ENCODE measurements at places on chromosomes 4 and X.
A peak's percentile ranks its signal among the peaks of the same experiment; 100 is the strongest.

- no peak for DNase-seq
Measured at GRCh38 chr4:42278709-42279324, 118.5 kb upstream of the SHISA3 start.

GRCh38 chrX:15050395-15050794, 177.2 kb downstream of the MOSPD2 start:
- DNase-seq = no peak

- DNase-seq = no peak
Measured at GRCh38 chr4:40335525-40335894, 377 bp downstream of the CHRNA9 start.

DNA sequence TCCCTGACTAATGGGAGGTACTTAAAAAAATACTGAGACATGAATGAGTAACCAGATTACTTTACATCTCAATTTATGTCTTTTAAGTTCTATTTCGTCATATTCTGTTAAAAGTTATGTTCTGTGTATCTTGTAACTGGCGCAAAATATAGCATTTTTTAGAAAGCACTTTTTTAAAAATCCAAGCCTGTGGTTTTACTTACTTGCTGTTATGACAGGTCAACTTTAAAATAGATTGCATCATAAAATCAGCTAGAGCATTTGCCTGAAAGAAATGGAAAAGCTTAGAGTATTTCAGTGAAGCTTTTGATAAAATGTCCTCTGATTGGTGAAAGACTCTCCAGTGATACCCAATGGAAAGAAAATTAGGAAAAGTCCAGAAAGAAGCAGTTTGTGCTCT, 1892.3 kb upstream of the TENM3 start:
- no peak for DNase-seq

- peak; percentile 96 for DNase-seq
Measured at GRCh38 chr4:39697740-39698423, at the start of gene UBE2K. Gene UBE2K, plus strand, starts transcription at chr4:39698136. Its CDS starts 192 bp downstream, at chr4:39698328.

GRCh38 chr4:173317004-173317403, 17.2 kb downstream of the HMGB2 start:
- DNase-seq = no peak

GRCh38 chr4:150250998-150251651, 172.9 kb downstream of the DCLK2 start:
- DNase-seq = no peak

GRCh38 chr4:85496126-85496849, 21.3 kb downstream of the ARHGAP24 start:
- peak; percentile 55 for DNase-seq

GRCh38 chrX:30153881-30154260, 61.5 kb upstream of the MAGEB2 start:
- DNase-seq = peak; percentile 11

DNA sequence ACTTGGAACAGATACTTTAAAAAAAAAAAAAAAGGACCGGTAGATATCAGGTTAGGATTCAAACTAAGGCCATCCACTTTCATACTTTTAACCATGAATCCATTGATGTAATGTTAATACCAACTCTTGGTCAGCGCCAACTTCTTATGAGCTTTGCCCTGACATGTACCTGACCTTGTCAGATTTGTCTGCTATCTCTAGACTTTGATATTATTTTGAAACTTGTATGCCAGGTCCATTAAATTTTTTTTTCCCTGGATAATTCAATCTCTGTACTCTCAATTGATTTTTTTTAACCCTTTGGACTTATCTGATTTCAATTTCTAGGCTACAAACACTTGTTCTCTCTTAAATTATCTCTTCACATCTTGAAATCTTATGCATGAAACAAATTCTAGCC, 27.2 kb upstream of the UGT2B7 start:
- DNase-seq = no peak

- no peak for DNase-seq
Measured at GRCh38 chr4:17552427-17552826, 24.6 kb upstream of the LAP3 start.

DNA sequence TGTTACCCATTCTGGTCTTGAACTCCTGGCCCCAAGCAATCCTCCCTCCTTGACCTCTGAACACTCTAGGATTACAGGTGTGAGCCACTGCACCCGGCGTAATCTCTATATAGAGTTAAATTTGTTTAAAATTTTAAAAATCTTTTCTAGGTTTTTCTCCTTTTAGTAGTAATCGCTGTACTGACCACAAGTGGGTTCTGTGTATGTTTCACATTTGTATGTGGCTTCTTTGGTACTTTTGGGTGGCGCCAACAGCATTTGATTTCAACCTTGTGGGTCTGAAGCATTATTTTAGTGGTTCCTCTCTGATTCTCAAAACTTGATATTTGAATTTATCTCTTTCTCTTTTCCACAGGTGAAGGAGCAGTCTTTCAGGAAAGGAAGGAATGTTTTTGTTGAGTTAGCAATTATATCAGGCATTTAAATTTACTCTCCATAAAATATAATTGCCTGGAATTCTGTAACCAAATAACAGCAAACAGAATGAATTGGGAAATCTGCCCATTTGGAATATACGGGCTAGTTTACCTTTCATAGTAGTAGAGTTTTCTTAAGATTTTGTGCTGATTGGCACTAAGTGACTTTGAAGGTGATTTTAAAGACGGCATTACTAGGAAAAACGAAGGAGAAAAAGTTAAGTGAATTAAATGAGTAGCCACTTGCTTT, 29.5 kb downstream of the ARHGAP10 start:
- no peak for DNase-seq

DNA sequence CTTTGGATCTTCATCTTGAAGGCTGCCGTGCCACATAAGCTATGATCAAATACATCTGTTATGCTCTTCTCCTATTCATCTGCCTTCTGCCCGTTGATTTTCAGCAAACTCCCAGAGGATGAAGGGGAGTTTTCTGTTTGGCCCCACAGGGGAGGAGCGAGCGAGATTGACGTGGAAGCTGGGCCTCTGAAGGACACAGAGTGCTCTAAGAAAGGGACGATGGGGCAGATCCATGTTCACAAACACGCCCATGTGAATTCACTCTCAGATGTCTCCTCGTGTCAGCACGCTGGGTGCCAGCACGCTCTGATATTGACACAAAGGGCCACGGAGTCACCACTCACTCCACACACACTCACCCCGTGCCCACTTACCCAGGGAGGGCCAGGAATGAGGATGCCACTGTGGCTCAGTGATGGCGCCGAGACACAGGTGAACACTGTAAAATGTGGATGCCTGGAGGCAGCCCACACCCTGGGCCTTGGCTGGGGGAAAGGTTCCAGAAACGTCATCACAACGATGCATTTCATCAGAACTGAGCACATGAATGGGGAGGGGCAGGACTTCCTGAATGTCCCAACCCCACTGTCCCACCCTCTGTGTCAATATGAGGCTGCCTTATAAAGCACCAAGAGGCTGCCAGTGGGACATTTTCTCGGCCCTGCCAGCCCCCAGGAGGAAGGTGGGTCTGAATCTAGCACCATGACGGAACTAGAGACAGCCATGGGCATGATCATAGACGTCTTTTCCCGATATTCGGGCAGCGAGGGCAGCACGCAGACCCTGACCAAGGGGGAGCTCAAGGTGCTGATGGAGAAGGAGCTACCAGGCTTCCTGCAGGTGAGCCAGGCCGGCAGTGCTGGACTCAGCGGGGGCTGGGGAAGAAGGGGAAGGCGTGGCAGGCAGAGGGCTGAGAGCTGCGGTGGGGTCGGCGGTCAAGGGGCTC, at the start of gene S100P:
Gene S100P (plus strand): TSS at position 648 of the 946 bp plus-strand sequence. CDS start 55 bp downstream, at position 703.
- no peak for DNase-seq

- no peak for DNase-seq
Measured at GRCh38 chr4:86367577-86367976, 7.7 kb upstream of the MAPK10 start.

DNA sequence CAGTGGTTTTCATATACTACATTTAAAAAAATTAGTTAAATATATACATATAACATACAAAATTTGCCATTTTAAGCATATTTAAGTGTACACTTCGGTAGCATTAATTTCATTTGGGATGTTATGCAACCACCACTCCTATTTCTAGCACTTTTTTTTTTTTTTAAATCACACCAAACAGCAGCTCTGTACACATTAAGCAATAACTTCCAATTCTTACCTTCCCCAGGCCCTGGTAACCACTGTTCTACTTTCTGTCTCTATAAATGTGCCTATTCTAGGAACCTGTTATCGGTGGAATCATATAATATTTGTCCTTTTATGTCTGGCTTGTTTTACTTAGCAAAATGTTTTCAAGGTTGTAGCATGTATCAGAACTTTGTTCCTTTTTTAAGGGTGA, 39.1 kb downstream of the TMEM164 start:
- no peak for DNase-seq

GRCh38 chr4:139603576-139604410, 47.8 kb upstream of the SETD7 start:
- peak; percentile 84 for DNase-seq

DNA sequence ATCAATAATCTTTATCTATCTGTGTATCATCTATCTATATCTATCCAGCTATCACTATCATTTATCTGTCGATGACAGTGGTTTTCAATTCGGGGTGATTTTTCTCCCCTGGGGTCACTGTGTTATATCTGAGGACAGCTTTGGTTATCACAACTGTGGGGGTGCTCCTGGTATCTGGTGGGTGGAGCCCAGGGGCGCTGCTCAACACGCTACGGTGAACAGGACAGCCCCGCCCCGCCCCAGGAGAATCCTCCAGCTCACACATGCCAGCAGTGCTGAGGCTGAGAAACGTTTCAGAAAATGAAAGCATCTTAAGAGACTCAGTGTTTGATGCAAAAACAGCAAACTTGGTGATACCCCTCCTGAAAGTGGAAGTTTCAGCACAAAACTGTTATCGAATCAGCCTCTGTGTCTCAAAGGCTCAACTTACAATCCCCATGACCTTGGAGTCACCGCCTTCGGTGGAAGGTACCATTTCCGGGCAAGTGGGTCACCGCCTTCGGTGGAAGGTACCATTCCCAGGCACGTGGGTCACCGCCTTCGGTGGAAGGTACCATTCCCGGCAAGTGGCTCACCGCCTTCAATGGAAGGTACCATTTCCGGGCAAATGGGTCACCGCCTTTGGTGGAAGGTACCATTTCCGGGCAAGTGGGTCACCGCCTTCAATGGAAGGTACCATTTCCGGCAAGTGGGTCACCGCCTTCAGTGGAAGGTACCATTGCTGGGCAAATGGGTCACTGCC, 315.3 kb downstream of the DHRSX start:
- no peak for DNase-seq

DNA sequence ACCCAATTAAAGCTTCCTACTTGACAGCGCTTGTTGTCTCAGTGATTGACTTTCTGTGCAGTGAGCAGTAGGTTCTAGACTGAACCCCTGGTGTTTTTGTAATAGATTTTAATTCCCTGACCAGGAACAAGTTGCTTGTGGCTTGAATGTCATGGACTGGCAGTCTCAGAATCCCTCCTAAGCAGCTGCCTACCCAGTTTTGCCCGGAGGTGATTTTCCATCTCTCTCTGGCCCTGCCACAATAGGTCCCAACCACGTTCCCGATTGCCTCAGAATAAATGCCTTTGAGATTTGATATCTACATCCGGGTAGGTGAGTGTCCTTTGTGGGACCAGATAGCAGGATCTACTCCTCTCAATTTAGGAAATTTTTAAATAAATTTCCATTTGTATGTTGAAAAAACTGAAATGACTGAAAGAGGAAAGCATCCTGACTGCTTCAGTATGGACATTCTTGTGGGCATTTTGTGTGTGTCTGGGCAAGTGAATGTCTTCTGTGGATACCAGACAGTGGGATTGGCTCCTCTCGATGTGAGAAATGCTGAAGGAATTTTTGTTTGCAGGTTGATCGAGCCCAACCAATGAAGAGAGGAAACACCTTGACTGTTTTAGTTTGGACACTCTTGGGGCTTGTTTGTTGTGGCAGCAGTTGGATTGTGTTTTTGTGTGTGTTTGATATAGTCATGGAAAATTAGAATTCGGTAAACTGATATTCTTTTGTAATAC, 1607.4 kb downstream of the C4orf33 start:
- peak; percentile 20 for DNase-seq

- no peak for DNase-seq
Measured at GRCh38 chr4:112819729-112820128, 182.8 kb downstream of the LARP7 start.

GRCh38 chrX:23845351-23845817, 62.4 kb downstream of the APOO start:
- peak; percentile 4 for DNase-seq

- no peak for DNase-seq
Measured at GRCh38 chr4:150990993-150991392, 24.1 kb downstream of the LRBA start.

- DNase-seq = peak; percentile 17
Measured at GRCh38 chrX:95057341-95057740, 1383.3 kb downstream of the FAM133A start.

DNA sequence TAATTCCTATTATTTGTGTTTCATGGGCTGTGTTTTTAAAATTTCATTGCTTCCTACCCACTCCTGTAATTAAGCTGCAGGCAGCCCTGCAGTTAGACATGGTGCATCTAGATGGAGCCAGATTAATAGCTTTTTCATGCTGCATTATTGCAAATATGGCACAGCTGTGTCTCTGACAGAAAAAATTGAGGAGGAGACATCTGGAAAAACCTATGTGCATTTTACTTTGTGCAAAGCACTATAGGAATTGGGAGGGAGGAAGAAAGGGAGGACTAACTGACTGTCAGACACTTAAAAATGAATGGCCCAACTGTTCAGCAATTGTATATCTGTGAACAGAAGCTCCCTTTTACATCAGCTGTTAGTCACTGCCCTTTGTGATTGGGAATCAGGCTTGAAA, 8.1 kb upstream of the RPGR start:
- DNase-seq = no peak

- DNase-seq = peak; percentile 65
Measured at GRCh38 chr4:825063-825970, 612 bp downstream of the CPLX1 start.

- no peak for DNase-seq
Measured at GRCh38 chr4:14167876-14168510, 540.5 kb upstream of the BOD1L1 start.

- no peak for DNase-seq
Measured at GRCh38 chrX:49179358-49179757, 6.8 kb downstream of the PRICKLE3 start.

- DNase-seq = peak; percentile 32
Measured at GRCh38 chr4:138217567-138217966, 24.6 kb downstream of the SLC7A11 start.

DNA sequence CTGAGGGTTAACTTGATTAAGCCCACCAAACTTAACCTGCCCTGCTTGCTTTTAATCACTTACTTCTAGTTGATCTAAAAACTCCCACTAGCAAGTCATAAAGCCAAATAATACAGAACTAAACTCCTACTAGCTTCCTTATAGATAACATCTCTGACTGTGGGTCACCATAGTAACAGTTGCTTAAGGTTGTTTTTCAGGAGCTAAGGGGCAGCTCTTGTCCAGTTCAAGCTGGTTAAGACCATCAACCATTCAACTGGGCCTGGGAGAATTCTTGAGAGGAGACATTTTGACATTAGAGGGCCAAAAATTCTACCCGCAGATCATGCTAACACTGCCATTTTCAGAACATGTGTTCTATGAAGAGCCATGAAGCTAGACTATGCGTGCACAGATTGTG, 67.0 kb downstream of the UCHL1 start:
- DNase-seq = no peak

GRCh38 chr4:15006416-15007024, 4.2 kb downstream of the CPEB2 start:
- peak; percentile 29 for DNase-seq

GRCh38 chrX:131675596-131676194, 131.8 kb downstream of the OR13H1 start:
- DNase-seq = peak; percentile 12

- peak; percentile 71 for DNase-seq
Measured at GRCh38 chrX:323721-324628, 5.4 kb upstream of the GTPBP6 start.
